ENCODE measurements at places on chromosomes 3 and 15. TPM values are rescaled to one million over a fixed set of nuclear protein-coding genes. Genes with fewer than 3 reads are reported as not detected.
A peak's percentile ranks its signal among the peaks of the same experiment; 100 is the strongest.

P2RY14 gene
- total RNA-seq: 1.2 TPM

DNA sequence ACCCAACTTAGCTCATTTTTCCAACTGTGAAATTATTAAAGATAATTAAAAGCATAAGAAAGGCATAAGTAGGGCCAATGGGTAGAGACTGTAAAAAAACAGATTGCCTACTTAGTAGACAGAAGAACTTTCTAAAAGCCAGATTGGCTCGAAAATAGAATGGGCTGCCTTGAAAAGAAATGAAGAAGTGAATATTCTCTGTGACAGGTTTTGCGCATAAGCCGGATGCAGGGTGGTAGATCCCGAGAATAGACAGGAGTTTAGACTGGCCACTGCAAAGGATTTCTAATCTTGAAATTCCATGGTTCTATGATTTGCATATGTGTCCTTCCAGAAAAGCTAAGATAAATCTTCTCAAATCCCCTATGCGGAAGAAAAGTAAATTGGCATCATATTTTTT, 173.3 kb upstream of the ICE2 start:
- no peak overlapping the region for H3K27ac ChIP-seq
- H3K4me1 ChIP-seq: peaks cover 40% of the 10 kb centered on the region
- H3K4me3 ChIP-seq: no peak overlapping the region
- no peaks in the 10 kb centered on the region for H3K36me3 ChIP-seq
- no peak for DNase-seq

- H3K36me3 ChIP-seq: peaks cover 14% of the 10 kb centered on the region
- peaks cover 3% of the 10 kb centered on the region for H3K4me1 ChIP-seq
- no peak overlapping the region for H3K27ac ChIP-seq
- H3K27me3 ChIP-seq: no peaks in the 10 kb centered on the region
- no peak overlapping the region for H3K4me3 ChIP-seq
- DNase-seq: no peak
These were observed 12.9 kb downstream of the SLC25A20 start for GRCh38 chr3:48885753-48886152.

NMNAT3 gene
- 1.3 TPM for total RNA-seq

DNA sequence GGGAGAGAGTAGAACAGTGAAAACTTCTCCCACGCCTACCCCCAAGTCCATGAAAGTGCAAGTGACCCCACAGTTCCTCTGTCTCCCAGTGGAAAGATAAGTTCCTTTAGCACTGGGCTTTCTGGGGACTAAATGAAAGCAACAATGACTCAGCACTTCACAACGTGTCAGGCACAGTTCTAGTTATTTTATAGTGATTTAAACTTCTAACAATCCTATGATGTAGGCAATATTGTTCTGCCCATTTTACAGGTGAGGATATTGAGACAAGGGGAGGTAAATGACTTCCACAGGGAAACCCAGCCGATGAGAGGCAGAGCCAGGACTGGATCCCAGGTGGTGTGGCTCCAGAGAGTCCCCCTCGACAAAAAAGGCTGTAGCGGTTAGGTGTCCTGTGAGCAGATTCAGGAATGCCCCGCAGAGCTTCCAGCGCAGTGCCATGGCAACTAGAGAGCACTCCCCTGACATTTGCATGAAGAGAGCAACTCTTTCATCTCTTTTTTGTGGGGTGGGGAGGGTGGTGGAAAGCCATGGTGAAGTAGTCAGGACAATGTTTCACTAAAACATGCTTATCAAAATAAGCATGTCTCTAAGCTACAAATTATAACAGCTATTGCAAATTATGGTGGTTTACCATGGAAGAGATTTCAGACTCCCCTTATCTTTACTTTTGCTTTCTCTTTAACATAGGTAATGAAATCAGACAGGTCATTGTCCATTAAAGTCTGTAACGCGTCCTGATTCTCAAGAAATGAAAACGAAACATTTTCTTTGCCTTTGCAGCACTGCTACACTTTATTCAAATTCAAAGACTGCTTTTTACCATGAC, 62.1 kb downstream of the NR2F2 start:
- no peak overlapping the region for H3K27ac ChIP-seq
- no peak for DNase-seq
- H3K36me3 ChIP-seq: no peaks in the 10 kb centered on the region
- no peak overlapping the region for H3K4me3 ChIP-seq
- H3K4me1 ChIP-seq: no peaks in the 10 kb centered on the region

GRCh38 chr15:56342653-56343052, 22.6 kb upstream of the TEX9 start:
- H3K27me3 ChIP-seq: peaks cover 21% of the 10 kb centered on the region
- H3K4me1 ChIP-seq: no peaks in the 10 kb centered on the region
- no peak overlapping the region for H3K27ac ChIP-seq
- no peak overlapping the region for H3K4me3 ChIP-seq
- DNase-seq: no peak
- H3K36me3 ChIP-seq: no peaks in the 10 kb centered on the region

CCR5 gene
- total RNA-seq: 44.3 TPM

DNA sequence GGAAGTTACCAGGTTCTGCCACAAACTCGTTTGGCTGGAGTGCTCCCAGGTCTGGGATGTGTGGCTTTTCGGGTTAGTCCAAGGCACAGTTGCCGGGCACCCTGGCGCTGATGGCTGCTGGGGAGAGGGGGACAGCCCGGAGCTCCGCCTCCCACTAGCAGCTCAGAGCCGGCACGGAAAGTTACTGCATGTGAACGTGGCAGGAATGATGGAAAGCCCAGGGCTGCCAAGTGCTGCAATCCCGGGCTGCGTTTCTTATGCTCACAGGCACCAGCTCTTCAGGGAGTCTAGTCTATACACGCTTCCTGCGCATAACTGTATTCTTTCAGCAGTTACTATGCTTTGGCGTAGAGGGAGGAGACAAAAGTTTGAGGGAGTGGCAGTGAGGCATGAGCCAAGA, 141.8 kb upstream of the ICE2 start:
- H3K27ac ChIP-seq: no peak overlapping the region
- no peak overlapping the region for H3K4me3 ChIP-seq
- no peaks in the 10 kb centered on the region for H3K36me3 ChIP-seq
- no peaks in the 10 kb centered on the region for H3K4me1 ChIP-seq

GRCh38 chr15:89378296-89379151, 43.9 kb upstream of the POLG start:
- no peaks in the 10 kb centered on the region for H3K36me3 ChIP-seq
- no peaks in the 10 kb centered on the region for H3K4me1 ChIP-seq
- H3K4me3 ChIP-seq: peak overlapping the region; percentile 66
- H3K27ac ChIP-seq: peak overlapping the region; percentile 73

KCNMB2 gene
- not detected for total RNA-seq

- no peaks in the 10 kb centered on the region for H3K4me1 ChIP-seq
- no peaks in the 10 kb centered on the region for H3K36me3 ChIP-seq
- peaks cover 32% of the 10 kb centered on the region for H3K27me3 ChIP-seq
These were observed 18.2 kb upstream of the ADPGK start for GRCh38 chr15:72801590-72802325.

- H3K27me3 ChIP-seq: peaks cover 4% of the 10 kb centered on the region
- DNase-seq: no peak
- no peak overlapping the region for H3K27ac ChIP-seq
- no peaks in the 10 kb centered on the region for H3K4me1 ChIP-seq
- no peaks in the 10 kb centered on the region for H3K36me3 ChIP-seq
- H3K4me3 ChIP-seq: no peak overlapping the region
These were observed 232.7 kb downstream of the IGSF11 start for GRCh38 chr3:118801899-118802298.

DNA sequence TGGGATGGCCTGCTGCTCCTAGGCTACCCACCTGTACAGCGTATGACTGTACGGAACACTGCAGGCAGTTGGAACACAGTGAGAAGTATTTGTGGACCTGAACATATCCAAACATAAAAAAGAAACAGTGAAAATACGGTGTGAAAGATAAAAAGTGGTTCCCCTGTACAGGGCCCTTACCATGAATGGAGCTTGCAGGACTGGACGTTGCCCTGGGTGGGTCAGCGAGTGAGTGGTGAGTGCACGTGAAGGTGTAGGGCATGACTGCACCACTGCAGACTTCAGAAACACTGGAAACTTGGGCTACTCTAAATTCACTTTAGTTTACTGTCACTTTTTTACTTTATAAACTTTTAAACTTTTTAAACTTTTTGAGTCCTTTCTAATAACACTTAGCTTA, 71.2 kb upstream of the SLC6A6 start:
- H3K36me3 ChIP-seq: no peaks in the 10 kb centered on the region
- no peak overlapping the region for H3K4me3 ChIP-seq
- DNase-seq: no peak
- no peaks in the 10 kb centered on the region for H3K4me1 ChIP-seq
- no peak overlapping the region for H3K27ac ChIP-seq
- peaks cover 15% of the 10 kb centered on the region for H3K27me3 ChIP-seq

- no peak for DNase-seq
- H3K4me3 ChIP-seq: peak overlapping the region; percentile 28
- H3K36me3 ChIP-seq: no peaks in the 10 kb centered on the region
- H3K27me3 ChIP-seq: peaks cover 47% of the 10 kb centered on the region
- no peak overlapping the region for H3K27ac ChIP-seq
These were observed 1.5 kb downstream of the STXBP5L start for GRCh38 chr3:120909602-120909878.

LRRC15 gene
- not detected for total RNA-seq

DNA sequence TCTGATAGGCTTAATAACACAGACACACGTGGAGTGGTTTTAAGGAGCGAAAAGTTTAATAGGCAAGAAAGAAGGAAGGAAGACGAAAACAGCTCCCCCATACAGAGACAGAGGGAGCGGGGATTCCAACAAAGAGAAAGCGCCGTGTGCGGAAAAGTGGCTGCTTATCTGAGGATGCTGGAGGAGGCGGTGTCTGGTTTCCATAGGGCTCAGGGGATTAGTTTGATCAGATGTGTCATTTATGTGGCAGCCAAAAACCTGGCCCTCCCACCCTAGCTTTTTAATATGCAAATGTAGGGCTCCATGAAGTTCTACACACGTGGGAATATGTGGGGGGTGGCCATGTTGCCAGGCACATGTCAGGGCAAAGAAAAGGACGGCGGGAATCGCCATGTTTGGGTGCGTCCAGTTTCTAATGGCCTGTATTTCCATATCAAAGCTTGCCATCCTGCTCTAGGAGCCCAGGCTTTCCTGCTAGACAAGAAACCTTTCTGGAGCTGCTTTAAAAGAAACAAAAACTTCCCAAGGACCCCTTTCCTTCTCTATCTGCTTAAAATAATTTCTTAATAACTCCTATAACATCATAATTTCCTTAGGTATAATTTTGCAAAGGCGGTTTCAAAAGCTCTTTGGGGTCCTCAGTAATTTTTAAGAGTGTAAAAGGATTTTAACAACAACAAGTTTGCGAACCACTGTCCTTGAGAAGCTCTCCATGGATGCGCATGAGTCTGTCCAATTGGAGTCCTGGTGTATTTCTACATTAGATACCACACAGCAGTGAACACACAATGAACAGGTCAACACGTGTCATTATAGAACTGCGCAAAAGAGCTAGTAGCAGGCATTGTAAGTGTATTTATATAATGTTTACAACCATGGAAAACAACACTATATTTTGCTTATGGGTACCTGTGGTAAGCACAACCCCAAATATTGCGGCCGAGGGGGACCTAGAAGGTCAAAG, 622 bp upstream of the ZNF589 start:
- H3K27me3 ChIP-seq: no peaks in the 10 kb centered on the region
- H3K4me3 ChIP-seq: peak overlapping the region; percentile 91
- peak overlapping the region; percentile 94 for H3K27ac ChIP-seq
- H3K4me1 ChIP-seq: peaks cover 17% of the 10 kb centered on the region

ACTRT3 gene
- total RNA-seq: 0.28 TPM

DNA sequence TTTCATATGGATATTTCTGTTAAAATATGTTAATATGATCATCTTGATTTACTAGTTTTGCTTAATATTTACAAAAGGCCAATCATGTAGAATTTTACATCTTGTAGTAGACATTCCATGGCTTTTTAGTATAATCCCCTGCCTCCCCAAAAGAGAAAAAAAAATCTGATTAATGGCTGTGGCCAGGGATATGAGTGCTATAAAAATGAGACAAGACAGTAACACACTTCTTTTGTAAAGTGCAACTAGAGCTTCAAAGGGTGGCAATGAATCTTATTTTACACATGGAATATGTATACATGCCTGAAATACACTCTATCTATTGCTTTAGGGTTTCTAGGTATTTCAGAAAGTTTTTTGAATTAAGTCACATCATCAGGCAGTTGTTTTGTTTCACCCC, 112.2 kb upstream of the NANOGP8 start:
- H3K27me3 ChIP-seq: no peaks in the 10 kb centered on the region
- no peak for DNase-seq
- no peak overlapping the region for H3K4me3 ChIP-seq
- H3K36me3 ChIP-seq: no peaks in the 10 kb centered on the region
- no peak overlapping the region for H3K27ac ChIP-seq

- no peak for DNase-seq
- H3K4me1 ChIP-seq: no peaks in the 10 kb centered on the region
- H3K27me3 ChIP-seq: peaks cover 7% of the 10 kb centered on the region
- no peak overlapping the region for H3K4me3 ChIP-seq
These were observed 46.5 kb upstream of the FSTL1 start for GRCh38 chr3:120497336-120497735.

LTK gene
- 1.6 TPM for total RNA-seq

DNA sequence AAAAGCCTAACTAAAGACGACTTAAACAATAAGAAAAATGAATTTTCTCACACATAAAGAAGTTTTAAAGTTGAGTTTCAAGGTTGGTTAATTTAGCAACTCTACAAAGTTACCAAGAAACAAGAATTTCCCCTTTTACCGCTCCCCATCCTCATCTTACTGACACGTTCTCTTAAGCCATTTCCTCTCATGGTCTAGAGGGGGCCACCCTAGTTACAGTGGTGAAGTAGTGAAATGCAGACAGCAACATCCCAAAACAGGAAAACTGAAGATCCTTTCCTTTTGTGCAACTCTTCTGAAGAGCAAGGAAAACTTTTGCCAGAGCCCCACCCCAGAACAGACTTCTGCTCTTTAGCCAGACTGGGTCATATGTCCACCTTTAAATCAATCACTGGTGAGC, 17.3 kb upstream of the SOX14 start:
- H3K27ac ChIP-seq: no peak overlapping the region
- no peak for DNase-seq
- H3K27me3 ChIP-seq: no peaks in the 10 kb centered on the region
- no peaks in the 10 kb centered on the region for H3K36me3 ChIP-seq
- no peaks in the 10 kb centered on the region for H3K4me1 ChIP-seq
- no peak overlapping the region for H3K4me3 ChIP-seq

DNA sequence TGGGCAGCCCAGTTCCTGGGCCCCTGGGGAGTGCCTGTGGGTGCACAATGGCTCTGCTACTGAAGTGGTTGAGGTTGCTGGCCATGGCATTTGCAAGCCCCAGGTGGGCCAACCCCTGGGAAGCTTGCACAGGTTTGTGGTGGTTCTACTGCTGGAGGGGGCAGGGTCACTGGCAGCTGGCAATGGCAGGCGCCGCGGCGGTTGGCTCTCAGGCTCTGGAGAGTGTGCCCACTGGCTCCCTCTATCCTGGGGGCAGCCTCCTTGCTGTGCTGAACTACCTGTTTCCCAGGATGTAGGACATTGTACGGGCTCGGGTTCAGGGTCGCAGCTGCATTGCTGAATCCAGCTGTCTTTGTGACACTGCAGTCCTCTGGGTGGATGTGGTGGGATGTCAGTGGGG, 180.2 kb upstream of the HES1 start:
- peaks cover 1% of the 10 kb centered on the region for H3K36me3 ChIP-seq
- peaks cover 11% of the 10 kb centered on the region for H3K27me3 ChIP-seq
- H3K4me3 ChIP-seq: no peak overlapping the region
- H3K4me1 ChIP-seq: no peaks in the 10 kb centered on the region
- DNase-seq: no peak

GRCh38 chr3:61783993-61784718, 222.8 kb downstream of the PTPRG start:
- no peak for DNase-seq
- H3K4me1 ChIP-seq: no peaks in the 10 kb centered on the region

- no peak overlapping the region for H3K4me3 ChIP-seq
- H3K4me1 ChIP-seq: peaks cover 3% of the 10 kb centered on the region
- H3K36me3 ChIP-seq: no peaks in the 10 kb centered on the region
- peaks cover 10% of the 10 kb centered on the region for H3K27me3 ChIP-seq
- no peak for DNase-seq
These were observed 72.4 kb downstream of the SENP2 start for GRCh38 chr3:185658504-185658912.

ITGA11 gene
- total RNA-seq: 0.61 TPM

PPP1R14D gene
- total RNA-seq: not detected

Data from activated naive CD8-positive, alpha-beta T cell treated with anti-CD3 and anti-CD28 coated beads, Interleukin-2, amount 10 ng/mL, durations not matched to agents 7 days and 5 days (primary cell).